CD4-positive, alpha-beta T cell treated with Interleukin-6 for 4 hours (primary cell): ENCODE measurements at places on chromosomes 3 and 15.

- DNase-seq, result no peak
Measured at GRCh38 chr3:114756506-114757279, 390.4 kb downstream of the ZBTB20 start.

DNA sequence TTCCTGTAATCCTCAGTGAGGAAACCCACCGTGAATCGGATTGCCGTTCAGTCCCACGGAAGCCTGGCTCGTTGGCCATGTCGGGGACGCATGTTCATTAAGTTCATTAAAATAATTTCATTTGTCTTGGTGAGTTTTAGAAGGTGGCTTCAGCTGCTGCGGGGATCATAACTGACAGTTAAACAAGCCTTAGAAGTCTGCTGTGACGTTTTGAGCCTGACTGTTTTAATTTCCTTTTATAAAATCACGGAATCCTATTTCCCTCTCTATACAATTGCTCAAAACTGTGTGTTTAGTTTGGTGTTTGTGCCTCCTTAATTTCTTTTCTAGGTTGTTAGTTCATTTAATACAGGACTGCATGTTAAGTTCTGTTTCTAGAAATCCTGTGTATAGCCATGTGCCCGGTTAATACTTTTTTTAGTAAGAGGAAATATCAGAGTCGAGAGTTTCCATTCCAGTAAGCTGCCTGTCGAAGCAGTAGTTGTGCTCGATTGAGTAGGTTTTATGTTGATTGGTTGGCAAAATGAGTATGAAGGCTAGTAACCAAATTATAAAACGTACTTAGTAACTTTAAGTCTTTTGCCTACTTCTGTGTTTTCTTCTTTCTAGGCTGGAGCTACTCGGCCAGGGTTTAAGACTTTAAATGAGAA is 705 bp downstream of the NIPA2 start:
- DNase-seq, result no peak

GRCh38 chr3:71584394-71585011 is 975 bp upstream of the FOXP1 start:
- peak; percentile 40 for DNase-seq

GRCh38 chr3:197209366-197210260 is 88.8 kb downstream of the DLG1 start:
- DNase-seq, result no peak

- no peak for DNase-seq
Measured at GRCh38 chr3:131597816-131598215, 95.0 kb upstream of the MRPL3 start.

- no peak for DNase-seq
Measured at GRCh38 chr3:143830063-143830462, 18.2 kb downstream of the SLC9A9 start.

DNA sequence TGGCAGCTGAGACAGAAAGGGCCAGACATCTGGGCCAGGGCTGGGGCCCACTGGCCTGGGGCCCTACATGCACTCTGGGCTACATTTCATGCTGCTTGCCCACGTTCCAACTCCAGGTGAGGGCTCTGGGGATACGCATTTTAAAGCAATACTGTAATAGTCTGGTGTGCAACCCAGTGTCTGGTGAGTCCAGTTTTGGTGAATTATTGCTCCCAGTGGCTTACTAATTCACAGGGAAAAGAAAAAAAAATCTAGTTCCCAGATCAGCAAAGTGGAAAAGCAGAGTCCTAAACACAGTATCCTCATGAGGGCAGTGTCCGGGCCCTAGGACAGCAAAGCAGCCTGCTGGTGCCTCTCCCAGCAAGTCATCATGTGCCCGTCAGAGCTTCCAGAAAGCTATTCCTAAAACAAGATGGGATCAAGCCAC is 82.4 kb downstream of the CCNL1 start:
- DNase-seq, result no peak

GRCh38 chr15:60760646-60761504 is 281.9 kb upstream of the ICE2 start:
- peak; percentile 38 for DNase-seq

DNA sequence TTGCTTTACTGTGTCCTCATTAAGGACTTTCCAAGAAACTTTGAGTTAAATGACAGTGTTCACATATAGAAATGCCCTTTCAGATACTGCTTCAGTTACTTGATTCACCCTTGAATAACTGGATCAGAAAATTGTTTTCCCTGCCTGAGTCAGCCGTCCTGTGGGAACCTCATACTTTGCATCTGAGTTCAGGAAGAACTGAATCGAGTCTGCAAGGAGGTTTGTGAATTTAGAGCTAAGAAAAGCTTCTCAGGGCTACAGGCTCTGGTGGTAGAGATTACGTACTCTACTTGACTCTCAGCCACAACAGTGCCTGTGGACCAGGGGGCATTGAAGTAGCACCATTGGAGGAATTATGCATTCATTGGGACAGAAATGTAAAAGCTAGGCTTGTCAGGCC is 252.4 kb upstream of the C2CD4B start:
- no peak for DNase-seq

- no peak for DNase-seq
Measured at GRCh38 chr15:49570174-49570573, 50.4 kb downstream of the FAM227B start.

DNA sequence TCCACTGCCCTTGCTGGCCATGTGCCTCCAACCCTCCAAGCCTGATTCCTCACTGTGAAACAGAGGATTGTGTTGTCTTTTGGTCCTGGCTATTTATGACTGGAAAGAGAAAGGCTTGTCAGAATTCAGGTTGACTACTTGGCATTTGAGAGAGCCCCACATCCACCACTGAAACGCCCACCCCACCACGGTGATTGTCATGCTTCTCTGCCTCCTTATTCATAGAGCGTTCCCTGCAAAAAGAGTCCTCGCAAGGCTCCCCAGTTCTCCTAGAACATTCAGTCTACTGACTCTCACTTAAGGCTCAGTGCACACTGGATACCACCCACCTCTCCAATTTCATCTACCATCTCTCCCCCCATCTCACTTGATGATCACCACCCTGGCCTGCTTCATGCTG is 162.9 kb upstream of the WNT5A start:
- DNase-seq, result no peak

DNA sequence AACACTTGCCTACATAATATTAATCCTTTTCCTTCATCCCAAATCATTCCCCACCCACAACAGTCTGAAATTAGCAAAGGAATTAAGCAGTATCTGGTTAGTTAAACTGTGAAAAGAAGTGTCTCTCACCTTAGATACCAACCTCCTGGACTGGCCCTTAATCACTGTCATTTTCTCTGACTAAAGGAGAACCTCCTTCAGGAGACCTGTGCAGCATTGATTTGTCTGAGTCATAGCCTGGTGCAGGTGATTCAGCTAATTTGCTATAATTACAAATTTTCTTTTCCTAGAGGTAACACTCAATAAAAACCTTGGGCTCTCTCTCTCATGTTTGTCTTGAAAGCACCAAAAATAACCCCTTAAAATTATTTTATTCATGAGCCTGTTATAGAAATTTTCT is 279.8 kb upstream of the SEMA6D start:
- DNase-seq, result no peak

DNA sequence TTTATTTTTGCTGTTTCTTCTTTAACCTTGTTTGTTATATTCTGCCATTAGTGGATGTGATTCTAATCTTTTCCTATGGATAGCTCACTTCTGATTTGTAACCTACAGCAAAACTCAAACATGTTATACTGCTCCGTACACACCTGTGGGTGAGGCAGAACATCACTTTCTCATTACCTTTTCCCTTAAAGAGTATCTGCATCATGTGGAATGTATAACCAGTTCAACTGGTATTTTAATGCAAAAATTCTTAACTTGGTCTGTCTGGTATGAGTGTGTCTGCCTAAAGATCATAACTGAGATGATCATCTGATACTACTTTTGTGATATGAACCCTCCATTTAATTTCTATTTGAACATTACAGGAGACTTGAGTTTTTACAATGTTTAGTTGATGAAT is 13.0 kb upstream of the UPK1B start:
- no peak for DNase-seq

- no peak for DNase-seq
Measured at GRCh38 chr3:17478673-17479072, 263.8 kb downstream of the TBC1D5 start.

- DNase-seq, result no peak
Measured at GRCh38 chr3:139355476-139355875, 11.7 kb downstream of the MRPS22 start.

GRCh38 chr3:136070953-136071949 is 105.7 kb downstream of the PPP2R3A start:
- no peak for DNase-seq

GRCh38 chr3:69864141-69864540 is 124.9 kb downstream of the MITF start:
- DNase-seq, result no peak

DNA sequence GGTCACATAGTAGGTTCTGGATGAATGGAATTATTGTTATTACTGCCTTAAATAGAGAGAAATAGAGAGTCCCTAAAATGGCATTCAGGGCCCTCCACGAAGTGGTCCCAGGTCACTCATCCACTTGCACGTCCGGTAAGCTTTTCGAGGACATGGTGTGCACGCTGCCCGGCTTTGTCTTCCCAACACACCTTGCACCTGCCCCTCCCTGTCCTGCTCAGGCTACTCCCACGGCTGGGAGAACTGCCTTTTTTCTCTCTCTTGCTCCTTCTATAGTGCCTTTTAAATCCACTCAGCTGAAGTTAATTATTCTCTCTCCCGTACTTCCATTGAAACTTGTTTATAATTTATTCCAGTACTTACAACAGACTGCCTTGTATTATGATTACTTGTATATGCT is 5.6 kb upstream of the DGKG start:
- DNase-seq, result no peak

- peak; percentile 64 for DNase-seq
Measured at GRCh38 chr15:74631935-74632560, 16.4 kb downstream of the CLK3 start.

DNA sequence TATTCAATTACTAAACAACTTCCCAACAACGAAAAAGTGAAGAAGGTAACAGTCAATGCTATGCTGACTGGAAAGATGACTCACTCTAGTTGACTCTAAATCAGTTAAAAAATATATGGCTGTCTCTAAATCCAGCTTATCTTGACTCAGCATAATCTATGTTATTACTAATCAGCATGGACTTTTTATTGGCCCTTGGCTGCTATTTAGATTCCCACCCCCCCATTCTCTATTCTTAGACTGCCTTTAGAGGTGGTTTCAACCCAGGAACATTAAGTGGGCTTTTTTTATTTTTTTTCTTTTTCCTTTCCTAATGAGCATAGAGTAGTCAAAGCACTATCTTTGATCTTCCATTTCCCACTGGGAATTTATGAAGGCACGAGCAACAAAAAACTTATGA is 1.9 kb downstream of the PCOLCE2 start:
- DNase-seq, result no peak

DNA sequence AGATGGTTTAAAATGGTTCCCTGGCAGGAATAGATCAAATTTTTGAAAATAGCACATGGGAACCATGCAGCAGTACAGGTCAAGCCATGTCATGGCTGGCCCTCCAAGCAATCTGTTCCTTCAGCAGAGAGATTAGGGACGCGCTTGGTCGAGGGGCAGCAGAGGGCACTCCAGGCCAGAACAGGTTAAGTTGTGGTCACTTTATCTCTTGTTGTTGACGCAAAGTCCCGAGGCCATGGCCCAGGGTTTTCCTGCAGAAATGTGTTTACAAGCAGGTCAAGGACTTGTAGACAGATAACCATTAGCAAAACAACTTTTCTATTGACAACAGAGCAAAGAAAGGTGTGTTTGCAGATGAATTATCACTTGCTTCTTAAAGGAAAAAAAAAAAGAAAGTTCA is 570.0 kb upstream of the NR2F2 start:
- no peak for DNase-seq

GRCh38 chr15:67048281-67049279 is 16.8 kb upstream of the SMAD3 start:
- DNase-seq, result no peak

GRCh38 chr3:120265989-120266388 is 19.0 kb downstream of the GPR156 start:
- no peak for DNase-seq

- DNase-seq, result no peak
Measured at GRCh38 chr3:49370585-49371290, 12.6 kb upstream of the GPX1 start.
